CD4-positive, alpha-beta T cell treated with Interleukin-12 subunit alpha and Interleukin-12 subunit beta, for 1 hour (primary cell): ENCODE measurements at places on chromosomes 2 and 18.

DNA sequence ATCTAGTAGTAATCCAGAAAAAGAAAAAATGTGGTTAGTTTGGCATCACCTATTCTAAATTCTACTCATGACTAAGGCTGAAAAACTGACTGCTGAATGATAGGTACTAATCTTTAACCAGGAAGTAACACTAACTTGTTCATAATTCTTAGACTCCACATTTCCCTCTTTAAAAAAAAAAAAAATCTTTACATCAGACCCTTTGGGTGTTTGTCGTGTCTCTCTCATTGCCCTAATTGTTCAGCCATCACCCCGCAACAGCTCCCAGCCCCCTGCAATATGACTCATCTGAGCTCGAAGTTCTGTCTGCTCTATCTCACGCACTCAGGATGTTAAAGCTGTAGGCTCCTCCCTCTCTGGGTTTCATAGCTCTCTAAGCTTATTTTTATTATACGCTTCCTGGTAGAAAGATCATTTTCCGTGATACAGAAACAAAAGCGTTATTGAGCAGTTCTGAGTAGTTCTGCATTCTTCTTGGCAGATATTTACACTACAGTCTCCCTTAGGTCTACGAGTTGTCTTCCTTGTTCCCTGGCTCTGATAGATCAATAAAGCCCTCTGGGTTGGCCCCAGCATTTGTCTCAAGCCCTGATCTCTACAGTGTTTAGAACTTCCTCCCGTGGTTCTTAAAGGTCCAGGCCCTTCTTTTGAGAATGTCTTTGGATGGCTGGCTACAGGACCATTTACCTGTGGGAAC lies 95.6 kb downstream of the TNFRSF11A start:
- peak; percentile 72 for DNase-seq

DNA sequence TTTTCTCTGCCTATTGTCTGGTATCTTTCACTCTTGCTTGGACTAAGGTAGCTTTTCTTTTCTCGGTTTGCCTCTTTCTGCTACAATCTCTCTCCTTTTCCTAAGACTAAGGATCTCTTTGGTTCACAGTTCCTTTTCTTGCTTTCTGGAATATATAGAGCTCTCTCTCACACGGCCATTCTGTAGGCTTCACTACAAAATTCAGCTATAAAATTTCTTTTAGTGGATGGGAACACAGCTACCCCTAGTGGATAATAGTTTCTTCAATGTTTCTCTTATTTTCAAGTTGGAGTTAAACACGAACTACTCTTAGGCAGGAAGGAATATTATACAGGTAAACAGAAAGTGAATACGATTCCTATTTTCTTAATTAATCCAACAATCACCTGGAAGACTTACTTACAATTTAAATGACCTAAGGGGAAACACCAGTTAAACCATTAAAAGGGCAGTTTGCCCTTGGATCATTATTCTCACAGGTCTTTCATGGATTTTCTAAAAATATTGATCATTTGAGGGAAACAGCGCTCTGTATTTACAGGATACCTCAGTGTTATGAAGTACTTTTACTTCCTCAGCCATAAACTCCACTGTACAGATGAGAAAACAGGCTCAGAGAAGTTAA lies 140.5 kb downstream of the LRP2 start:
- DNase-seq: no peak

DNA sequence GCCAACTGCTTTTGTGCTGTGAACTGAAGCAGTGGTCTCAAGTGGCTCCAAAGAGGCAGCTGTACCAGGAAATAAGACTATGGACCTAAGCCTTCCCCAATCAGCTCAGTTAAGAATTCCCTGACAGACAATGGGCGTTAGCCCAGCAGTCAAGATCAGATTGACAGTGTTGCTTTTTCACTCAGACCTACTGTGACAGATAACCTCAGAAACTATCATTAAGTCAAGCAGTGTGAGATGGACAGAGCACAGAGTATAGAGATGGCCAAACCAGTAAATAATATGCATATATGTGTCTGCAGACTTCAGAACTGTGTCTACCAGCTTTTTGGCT lies 215.3 kb downstream of the ZFP36L2 start:
- DNase-seq: no peak

DNA sequence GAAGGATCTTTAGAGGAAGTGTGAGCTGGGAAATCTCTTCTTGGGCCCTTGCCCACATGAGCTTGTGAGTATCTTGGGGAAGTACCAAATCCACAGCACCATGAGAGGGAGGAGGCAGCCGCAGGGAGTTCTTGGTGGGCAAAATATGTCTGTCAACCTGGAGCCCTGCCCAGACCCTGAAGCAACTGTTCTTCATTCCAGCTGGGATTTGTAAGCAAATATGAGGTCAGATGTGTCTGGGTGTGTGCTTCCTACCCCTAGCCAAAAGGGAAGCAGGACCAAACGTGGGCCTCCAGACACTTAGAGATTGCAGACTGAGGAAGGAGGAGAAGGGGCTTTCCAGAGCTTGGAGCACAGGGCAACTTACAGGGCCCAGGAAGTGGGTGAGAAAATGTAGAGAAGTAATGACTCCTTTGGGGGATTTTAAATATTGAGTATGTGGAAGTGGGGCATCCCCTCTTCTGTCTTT lies 41.9 kb downstream of the TMEM247 start:
- DNase-seq: no peak

GRCh38 chr18:75698861-75699260 lies 271.4 kb upstream of the SMIM21 start:
- DNase-seq: no peak

- DNase-seq: no peak
Observed at GRCh38 chr18:74457725-74458421, 765 bp upstream of the DIPK1C start.

DNA sequence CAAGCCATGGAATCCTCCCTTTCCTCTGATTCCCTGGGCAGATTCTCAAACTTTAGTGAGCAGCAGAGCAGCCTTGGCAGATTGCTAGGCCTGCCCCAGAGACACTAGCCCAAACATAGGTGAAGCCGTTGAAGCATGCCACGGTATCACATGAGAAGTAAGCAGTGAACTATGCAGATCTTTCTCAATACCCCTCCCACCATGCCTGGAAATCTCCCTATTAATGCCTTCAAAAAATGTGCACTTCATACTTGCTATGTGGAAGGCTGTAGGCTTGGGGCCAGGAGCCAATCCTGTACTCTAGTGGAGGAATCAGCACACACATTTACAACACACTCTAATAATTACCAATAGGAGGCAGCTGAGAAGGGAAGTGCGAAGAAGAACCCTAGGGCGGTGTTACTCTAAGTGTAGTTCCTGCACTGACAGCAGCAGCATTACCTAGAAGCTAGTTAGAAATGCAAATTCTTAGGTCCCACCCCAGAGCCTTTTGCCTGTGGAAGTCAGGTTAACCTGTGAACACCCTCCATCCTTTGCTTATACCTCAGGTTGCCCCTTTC lies 305.1 kb upstream of the SPRED2 start:
- no peak for DNase-seq

GRCh38 chr18:10424585-10425307 lies 29.7 kb upstream of the APCDD1 start:
- no peak for DNase-seq

GRCh38 chr2:187148059-187148714 lies 299.2 kb upstream of the ZSWIM2 start:
- no peak for DNase-seq

GRCh38 chr2:148967056-148967455 lies 71.4 kb upstream of the LYPD6B start:
- no peak for DNase-seq

DNA sequence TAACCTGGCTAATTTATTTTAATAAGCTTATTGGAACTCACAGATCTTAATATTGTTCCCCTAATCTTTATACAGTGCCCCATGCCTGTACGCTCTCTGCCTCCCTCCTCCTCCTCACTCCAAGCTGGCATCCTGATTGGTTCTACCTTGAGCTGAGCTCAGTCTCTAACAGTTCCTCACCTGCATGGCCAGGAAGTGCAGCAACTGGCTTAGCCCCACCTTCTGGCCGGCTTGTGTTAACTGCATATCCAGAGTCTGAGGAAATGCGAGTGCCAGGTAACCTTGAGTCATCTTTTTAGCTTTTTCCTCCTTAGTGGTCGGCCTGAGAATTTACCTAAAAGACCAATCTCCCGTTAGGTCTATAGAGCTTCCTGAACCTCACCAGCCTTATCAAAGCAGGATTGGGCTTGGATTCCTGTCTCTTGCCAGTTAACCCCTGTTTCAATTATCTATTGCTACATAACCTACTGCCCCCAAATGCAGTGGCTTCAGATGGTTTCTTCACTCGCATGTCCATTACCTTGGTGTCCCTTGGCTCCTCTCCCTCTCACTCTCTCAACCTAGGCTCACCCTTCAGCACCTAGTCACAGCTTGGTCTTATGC lies 89.5 kb upstream of the STK39 start:
- DNase-seq: peak; percentile 60

GRCh38 chr2:98445683-98446581 lies 1.3 kb downstream of the INPP4A start:
- DNase-seq: no peak

DNA sequence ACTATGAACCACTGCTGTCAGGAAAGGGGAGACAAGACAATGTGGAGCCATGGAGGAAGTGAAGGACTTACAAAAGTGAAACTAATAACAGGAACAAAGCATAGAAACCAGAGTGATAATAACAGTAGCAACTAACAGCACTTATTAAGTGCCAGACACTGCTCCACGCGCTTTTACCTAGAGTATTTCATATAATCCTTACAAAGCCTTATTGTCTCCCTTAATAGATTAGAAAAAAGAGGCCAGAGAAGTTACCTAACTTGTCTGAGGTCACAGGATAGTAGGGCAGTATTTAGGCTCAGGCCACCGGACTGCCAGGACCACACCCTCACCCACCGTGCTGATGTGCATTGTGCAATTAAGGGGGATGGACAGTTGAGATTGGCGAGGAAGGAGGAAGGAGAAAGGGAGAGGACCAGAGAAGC lies 98.6 kb upstream of the NFU1 start:
- DNase-seq: no peak

- no peak for DNase-seq
Observed at GRCh38 chr2:118460425-118460824, 372.2 kb downstream of the INSIG2 start.

- DNase-seq: no peak
Observed at GRCh38 chr2:94870440-94871225, 597 bp upstream of the TEKT4 start.

DNA sequence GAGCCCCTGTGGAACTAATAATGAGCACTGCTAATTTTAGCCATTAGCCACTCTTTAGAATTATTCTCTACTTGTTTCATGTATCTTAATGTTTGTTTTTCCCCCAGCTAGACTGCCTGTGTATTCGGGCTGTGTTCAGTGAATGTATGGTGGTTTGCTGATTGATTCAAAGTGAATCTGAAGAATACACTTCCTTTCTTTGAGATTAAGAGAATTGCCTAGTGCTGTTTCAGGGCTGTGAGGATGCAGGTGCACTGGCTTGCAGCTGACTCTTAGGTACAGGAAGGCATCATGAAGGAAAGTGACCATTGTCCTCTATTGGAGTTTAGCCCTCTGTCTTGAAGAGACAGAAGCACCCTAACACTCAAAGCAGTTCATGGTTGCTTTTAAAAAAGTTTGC lies 138.7 kb downstream of the CERS6 start:
- no peak for DNase-seq

GRCh38 chr2:7773362-7774360 lies 856.4 kb downstream of the RNF144A start:
- peak; percentile 26 for DNase-seq
